ENCODE measurements at places on chromosomes 3 and 15.

- no peak for DNase-seq
Measured at GRCh38 chr15:66098022-66098363, 155.6 kb downstream of the MEGF11 start.

DNA sequence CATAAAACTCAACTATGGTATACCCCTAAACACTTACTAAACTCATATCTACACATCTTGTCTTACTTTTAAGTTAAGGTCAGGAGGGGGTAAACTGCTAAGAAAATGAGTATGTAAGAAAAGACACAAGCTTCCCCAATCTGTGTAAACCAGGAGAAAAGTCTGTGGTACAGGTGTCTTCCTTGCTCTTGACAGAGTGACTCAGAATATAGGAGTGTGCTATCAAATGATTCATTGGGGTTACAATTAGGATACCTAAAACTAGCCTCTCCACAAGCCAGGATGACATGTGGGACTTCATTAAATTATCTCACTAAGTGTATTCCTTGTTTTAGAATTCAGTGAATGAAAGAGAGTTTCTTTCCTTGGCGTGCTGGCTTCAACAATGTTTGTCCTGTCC, 274.8 kb downstream of the BBX start:
- no peak for DNase-seq

GRCh38 chr15:51484781-51485180, 137.8 kb downstream of the DMXL2 start:
- no peak for DNase-seq

GRCh38 chr3:51374456-51374855, 10.6 kb upstream of the MANF start:
- DNase-seq, result no peak

GRCh38 chr3:124559846-124560574, 170.2 kb upstream of the UMPS start:
- peak; percentile 93 for DNase-seq

- DNase-seq, result no peak
Measured at GRCh38 chr15:64774037-64774628, 1.3 kb downstream of the RBPMS2 start.

- DNase-seq, result no peak
Measured at GRCh38 chr3:184559336-184559735, 2.2 kb upstream of the EPHB3 start.

- peak; percentile 87 for DNase-seq
Measured at GRCh38 chr3:23991683-23992628, 46.9 kb downstream of the NR1D2 start.

GRCh38 chr3:114582929-114583328, 289.1 kb downstream of the TIGIT start:
- no peak for DNase-seq

All from COLO829 (cell line).